ENCODE measurements at places on chromosomes 12 and 14.

GRCh38 chr12:124174451-124175348 lies 120.2 kb upstream of the RFLNA start:
- no peak for DNase-seq

DNA sequence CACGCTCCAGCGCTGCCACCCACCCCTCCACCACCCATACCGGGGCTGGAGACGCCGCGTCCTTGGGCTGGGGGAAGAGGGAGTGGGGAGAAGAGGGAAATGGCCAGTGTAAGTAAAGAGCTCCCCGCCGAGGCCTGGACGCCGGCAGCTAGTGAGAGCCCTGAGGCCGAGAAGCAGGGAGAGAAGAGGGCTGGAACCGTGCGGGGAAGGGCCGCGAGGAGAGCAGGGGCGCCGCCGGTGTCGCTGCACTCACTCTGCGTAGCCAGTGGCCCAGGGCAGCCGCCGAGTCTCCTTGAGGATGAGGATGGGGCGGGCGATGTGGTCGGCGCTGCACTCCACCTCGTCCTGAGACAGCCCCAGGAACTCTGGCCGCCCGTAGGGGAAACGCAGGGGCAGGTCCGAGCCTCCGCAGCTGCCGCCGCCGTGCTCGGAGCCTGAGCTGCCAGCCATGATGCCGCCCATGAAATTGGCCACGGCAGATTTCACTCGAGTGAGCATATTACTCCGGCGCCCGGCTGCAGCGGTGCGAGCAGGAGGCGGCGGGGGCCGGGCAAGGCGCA lies 631 bp downstream of the PPM1H start:
- DNase-seq, result no peak

- no peak for DNase-seq
Observed at GRCh38 chr14:29618323-29619067, 309.2 kb downstream of the PRKD1 start.

DNA sequence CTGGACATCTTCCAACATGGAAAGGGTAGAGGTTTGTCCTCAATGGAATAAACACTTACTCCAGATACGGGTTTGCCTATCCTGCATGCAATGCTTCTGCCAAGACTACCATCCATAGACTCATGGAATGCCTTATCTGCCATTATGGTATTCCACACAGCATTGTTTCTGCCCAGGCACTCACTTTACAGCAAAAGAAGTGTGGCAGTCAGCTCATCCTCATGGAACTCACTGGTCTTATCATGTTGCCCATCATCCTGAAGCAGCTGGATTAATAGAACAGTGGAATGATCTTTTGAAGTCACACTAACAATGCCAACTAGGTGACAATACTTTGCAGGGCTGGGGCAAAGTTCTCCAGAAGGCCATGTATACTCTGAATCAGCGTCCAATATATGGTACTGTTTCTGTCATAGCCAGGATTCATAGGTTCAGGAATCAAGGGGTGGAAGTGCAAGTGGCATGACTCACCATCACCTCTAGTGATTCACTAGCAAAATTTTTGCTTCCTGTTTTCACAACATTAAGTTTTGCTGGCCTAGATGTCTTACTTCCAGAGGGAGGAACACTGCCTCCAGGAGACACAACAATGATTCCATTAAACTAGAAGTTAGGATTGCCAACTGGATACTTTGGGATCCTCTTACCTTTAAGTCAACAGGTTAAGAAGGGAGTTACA lies 140.4 kb downstream of the SLC35F4 start:
- DNase-seq, result no peak
